ENCODE measurements at places on chromosomes 5 and 9. TPM values are rescaled to one million over a fixed set of nuclear protein-coding genes. Genes with fewer than 3 reads are reported as not detected.
A peak's percentile ranks its signal among the peaks of the same experiment; 100 is the strongest.

The LECT2 gene
- total RNA-seq: not detected

The NTRK2 gene
- total RNA-seq: 37.9 TPM

The PCDHA7 gene
- 1.3 TPM for total RNA-seq

The TLX3 gene
- total RNA-seq: not detected

The ADGRD2 gene
- total RNA-seq: not detected

DNA sequence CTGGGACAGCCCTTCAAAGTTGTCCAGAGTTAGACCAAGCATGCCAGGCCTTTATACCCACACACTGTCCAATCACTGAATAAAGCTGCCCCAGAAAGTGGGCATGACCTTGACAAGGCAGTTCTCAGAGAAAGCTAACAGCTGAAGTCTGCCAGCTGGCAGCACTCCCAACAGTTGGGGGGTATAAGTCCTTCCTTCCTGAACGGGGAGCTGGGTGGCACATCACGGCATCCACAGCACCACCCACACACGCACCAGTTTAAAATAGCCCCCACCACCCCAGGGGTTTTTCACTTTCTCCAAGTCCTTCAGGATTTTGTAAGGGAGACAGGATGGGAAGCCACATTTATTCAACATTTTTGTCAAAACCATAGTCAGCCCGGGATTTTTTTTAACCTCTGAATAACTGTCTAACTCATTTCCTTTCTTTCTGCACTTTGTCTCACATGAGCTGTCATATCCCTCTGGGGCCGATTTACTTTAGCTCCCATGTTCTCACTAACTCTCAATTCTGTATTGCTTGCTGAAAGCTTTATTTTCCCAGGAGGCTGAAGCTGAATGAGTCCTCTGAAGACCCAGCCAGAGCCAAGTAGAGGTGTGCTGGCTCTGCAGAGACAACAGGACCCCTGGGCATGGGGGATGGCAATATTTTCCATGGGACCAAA lies 15.4 kb downstream of the FAM81B start:
- H3K27me3 ChIP-seq: no peaks in the 10 kb centered on the region
- peak; percentile 65 for DNase-seq
- H3K4me3 ChIP-seq: no peak overlapping the region
- H3K36me3 ChIP-seq: no peaks in the 10 kb centered on the region
- H3K27ac ChIP-seq: no peak overlapping the region

- no peak overlapping the region for H3K4me3 ChIP-seq
- no peak overlapping the region for H3K27ac ChIP-seq
- no peaks in the 10 kb centered on the region for H3K36me3 ChIP-seq
- no peaks in the 10 kb centered on the region for H3K4me1 ChIP-seq
These were observed 27.6 kb downstream of the SGCD start for GRCh38 chr5:156354571-156354970.

DNA sequence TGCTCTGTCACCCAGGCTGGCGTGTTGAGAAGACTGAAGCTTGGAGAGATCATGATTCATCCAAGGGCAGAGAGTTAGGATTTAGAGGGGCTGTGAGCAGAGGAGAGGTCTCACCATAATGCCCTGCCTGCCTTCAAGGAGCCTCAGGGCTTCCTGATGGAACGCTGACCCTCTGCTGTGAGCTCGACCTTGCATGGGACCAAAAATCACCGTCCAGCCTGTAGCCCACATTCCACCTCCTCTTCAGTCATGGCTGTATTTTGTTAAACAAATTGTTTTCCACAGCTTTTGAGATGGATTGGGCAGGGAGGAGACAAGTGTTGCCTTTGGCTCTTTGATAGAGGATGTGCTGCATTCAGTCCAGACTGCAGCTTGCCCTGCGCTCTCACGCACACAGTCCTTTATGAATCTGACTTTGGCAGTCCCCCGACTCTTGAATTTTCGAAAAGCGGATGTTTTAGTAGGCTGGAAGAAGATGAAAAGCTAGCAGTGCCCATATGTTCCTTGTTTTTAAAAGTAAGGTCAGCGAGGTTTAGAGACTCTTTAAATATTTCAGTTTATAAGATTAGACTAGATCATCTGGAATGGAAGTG lies 79.5 kb downstream of the MVB12B start:
- no peak for DNase-seq
- H3K4me1 ChIP-seq: no peaks in the 10 kb centered on the region
- no peaks in the 10 kb centered on the region for H3K27me3 ChIP-seq
- no peak overlapping the region for H3K4me3 ChIP-seq
- H3K27ac ChIP-seq: no peak overlapping the region
- H3K36me3 ChIP-seq: no peaks in the 10 kb centered on the region

DNA sequence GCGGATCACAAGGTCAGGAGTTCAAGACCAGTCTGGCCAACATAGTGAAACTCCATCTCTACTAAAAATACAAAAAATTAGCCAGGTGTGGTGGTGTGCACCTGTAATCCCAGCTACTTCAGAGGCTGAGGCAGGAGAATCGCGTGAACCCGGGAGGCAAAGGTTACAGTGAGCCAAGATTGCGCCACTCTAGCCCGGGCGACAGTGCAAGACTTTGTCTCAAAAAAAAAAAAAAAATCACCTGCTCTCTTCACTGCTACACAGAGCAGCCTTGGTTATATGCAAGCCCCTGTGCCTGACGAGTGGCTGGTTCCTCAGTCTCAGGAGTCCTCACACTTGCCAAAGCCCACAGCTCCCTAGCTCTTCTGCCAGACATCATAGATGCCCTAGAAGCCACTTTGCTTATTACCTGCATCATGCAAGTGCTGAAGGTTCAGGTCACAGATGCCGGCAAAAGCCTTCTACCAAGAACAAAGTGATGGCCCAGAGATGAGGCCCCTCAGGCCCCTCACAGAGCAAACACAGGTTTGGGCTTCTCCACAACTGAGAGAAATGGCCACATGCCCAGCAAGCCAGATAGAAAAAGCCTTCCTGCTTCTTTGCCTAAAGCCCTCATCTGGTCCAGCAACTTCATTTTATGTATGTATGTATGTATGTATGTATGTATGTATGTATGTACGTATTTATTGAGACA lies 176.4 kb downstream of the AUH start:
- H3K27ac ChIP-seq: no peak overlapping the region
- H3K4me1 ChIP-seq: no peaks in the 10 kb centered on the region
- DNase-seq: no peak
- H3K27me3 ChIP-seq: no peaks in the 10 kb centered on the region
- H3K36me3 ChIP-seq: no peaks in the 10 kb centered on the region
- no peak overlapping the region for H3K4me3 ChIP-seq

DNA sequence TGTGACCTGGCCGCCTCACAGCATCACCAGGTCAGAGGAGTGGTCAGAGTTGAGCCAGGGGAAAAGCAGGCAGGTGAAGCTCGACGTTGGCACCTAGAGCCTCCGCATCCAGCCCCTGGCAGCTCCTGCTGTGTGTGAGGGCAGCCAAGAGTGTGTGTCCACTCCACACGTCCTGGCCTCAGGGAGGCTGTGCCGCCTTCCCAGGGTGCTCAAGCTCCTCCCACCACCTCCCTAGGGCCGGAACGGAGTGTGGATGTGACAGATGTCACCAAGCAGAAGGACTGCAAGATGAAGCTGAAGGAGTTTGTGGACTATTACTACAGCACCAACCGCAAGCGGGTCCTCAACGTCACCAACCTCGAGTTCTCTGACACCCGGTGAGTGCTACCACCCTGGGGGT lies 72.5 kb downstream of the PHF2 start:
- no peaks in the 10 kb centered on the region for H3K27me3 ChIP-seq
- peaks cover 20% of the 10 kb centered on the region for H3K36me3 ChIP-seq
- DNase-seq: no peak
- no peak overlapping the region for H3K4me3 ChIP-seq
- H3K4me1 ChIP-seq: no peaks in the 10 kb centered on the region

DNA sequence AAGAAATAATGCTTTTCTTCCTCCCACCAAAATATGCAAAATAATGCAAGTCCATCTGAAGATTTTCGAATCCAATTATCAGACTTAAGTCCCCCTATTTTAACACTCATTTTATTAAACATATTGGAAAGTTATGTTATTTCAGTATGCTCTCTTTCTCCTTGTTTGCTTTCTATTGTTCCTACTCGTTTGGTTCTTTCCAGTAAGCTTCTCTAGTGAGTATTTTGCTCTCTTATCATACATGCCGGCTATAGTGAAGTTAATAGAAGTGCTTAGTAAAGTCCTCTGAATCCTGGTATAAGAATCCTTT lies 517 bp downstream of the ALDH1A1 start:
- H3K4me1 ChIP-seq: peaks cover 50% of the 10 kb centered on the region
- H3K36me3 ChIP-seq: no peaks in the 10 kb centered on the region
- no peaks in the 10 kb centered on the region for H3K27me3 ChIP-seq
- H3K4me3 ChIP-seq: peak overlapping the region; percentile 46

DNA sequence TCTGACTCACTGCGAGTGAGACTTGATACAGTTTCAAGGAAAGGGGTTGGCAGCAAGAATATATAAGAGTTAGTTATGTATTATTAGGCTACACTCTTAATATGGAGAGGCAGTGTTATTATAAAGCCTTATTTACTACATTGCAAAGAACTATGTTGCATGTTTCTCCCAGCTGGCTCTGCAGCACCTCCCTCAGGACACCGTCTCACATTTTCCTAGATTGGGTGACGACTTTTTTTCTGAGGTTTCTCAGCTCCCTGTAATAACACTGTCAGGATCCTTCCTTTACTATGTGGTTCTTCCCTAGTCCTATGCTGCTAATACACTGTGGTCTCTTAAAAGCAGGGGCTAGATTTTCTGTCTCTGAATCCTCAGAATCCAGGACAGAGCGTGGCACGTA lies 153.7 kb downstream of the INSYN2B start:
- H3K27me3 ChIP-seq: no peaks in the 10 kb centered on the region
- no peaks in the 10 kb centered on the region for H3K4me1 ChIP-seq
- no peak for DNase-seq
- no peaks in the 10 kb centered on the region for H3K36me3 ChIP-seq
- no peak overlapping the region for H3K27ac ChIP-seq

DNA sequence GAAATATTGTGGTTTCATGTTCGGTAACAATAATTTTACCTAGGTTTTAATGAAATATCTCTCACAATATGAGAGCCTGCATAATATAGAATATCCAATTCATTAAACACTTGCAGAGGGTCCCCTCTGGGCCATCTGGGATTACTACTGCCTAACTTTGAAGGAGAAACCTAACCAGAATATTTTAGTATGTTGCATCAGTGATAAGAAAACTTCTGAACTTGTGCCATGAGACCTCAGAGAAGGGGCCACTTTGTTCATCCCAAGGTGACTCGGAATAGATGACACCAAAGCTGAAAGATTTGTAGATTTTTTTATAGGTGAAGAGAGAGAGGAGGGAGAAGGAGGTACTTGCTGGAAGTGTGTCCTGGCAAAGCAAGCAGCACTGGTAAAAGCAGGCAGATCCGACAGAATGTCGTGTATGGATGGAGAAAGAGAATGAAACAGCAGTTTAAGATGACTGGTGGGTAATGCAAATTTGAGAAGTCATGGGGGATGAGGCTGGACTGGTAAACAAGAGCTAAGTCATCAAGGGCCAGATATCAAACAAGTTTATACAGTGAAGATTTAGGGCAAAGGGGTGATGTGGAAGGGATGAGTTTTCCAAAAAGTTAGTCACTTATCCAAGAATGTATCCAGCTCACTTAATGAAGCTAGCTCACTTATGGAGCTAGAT lies 372.3 kb downstream of the ADGRV1 start:
- no peak overlapping the region for H3K4me3 ChIP-seq
- H3K27ac ChIP-seq: no peak overlapping the region
- no peak for DNase-seq
- no peaks in the 10 kb centered on the region for H3K4me1 ChIP-seq
- no peaks in the 10 kb centered on the region for H3K27me3 ChIP-seq

GRCh38 chr9:122265149-122265915 lies 650 bp downstream of the MRRF start:
- peaks cover 38% of the 10 kb centered on the region for H3K4me1 ChIP-seq
- no peaks in the 10 kb centered on the region for H3K27me3 ChIP-seq
- DNase-seq: no peak
- peak overlapping the region; percentile 77 for H3K4me3 ChIP-seq
- no peaks in the 10 kb centered on the region for H3K36me3 ChIP-seq

GRCh38 chr9:19759066-19759465 lies 29.8 kb downstream of the SLC24A2 start:
- no peaks in the 10 kb centered on the region for H3K27me3 ChIP-seq
- no peak overlapping the region for H3K27ac ChIP-seq
- H3K4me3 ChIP-seq: no peak overlapping the region

GRCh38 chr5:59042201-59043055 lies 459.6 kb downstream of the RAB3C start:
- no peaks in the 10 kb centered on the region for H3K27me3 ChIP-seq
- no peak for DNase-seq
- H3K4me3 ChIP-seq: no peak overlapping the region
- H3K27ac ChIP-seq: no peak overlapping the region
- no peaks in the 10 kb centered on the region for H3K36me3 ChIP-seq
- peaks cover 19% of the 10 kb centered on the region for H3K4me1 ChIP-seq

DNA sequence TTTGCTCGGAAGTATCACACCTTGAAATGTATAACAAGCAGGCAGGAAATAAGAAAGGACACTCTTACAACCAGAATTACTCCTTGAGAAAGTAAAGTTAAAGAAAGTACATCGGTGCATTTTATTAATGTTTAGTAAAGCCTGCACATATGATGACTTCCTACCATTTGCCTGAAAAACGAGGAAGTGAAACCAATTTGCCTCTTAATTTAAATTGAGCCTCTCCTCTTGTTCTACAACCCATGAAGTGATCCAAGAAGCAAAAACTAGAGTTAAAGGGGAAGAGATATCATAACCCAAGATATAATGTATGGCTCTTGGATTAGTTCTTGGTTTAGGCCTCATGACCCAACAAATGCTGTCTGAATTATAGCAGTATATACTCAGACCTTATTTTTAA lies 95.6 kb downstream of the GNAQ start:
- peaks cover 12% of the 10 kb centered on the region for H3K4me1 ChIP-seq
- no peaks in the 10 kb centered on the region for H3K27me3 ChIP-seq
- no peaks in the 10 kb centered on the region for H3K36me3 ChIP-seq
- H3K4me3 ChIP-seq: no peak overlapping the region
- no peak for DNase-seq

DNA sequence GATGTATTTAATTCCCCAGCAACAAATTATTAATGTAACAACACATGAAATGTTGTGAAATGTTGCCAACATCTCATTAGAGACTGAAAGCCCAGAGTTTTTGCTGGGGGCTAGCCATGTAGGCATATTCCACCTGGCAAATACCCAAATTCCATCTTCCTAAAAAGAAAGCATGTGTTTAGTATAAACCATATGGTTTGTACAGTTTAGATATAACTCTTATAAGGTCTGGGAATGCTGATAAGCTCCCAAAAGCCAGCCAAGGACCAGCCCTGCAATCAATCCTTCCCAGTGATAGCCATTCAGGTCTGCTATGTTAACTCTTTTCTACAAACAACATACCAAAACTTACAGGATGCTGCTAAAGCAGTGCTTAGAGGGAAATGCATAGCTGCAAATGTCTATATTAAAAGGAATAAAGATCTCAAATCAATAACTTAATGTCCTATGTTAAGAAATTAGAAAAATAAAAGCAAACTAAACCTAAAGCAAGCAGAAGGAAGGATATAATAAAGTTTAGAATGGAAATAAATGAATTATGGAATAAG lies 158.9 kb downstream of the AUH start:
- H3K27ac ChIP-seq: no peak overlapping the region
- peaks cover 38% of the 10 kb centered on the region for H3K4me1 ChIP-seq
- no peak for DNase-seq
- no peaks in the 10 kb centered on the region for H3K27me3 ChIP-seq
- no peak overlapping the region for H3K4me3 ChIP-seq

DNA sequence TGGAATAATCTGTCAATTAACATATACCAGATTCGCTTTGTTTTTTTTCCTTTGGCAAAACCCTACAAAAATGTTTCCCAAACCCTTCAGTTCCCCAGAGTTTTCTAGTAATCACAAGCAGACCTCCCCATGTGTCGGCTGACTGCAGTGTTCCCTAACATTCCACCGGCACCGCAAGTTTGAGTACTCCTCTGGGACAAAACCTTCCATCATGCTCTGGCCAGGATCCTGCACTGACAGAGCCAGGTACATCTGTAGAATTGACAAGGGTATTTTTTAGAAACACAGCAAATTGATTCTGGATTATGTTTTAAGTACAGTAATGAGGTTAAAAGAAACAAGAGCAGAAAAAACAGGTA lies 174.7 kb downstream of the GAS1 start:
- no peak overlapping the region for H3K27ac ChIP-seq
- H3K36me3 ChIP-seq: no peaks in the 10 kb centered on the region
